ENCODE measurements at places on chromosomes 16 and 17.

- no peak for DNase-seq
These were observed 10.1 kb upstream of the PHF12 start for GRCh38 chr17:28961391-28961790.

GRCh38 chr16:13995194-13995593 lies 75.2 kb downstream of the ERCC4 start:
- DNase-seq: no peak

GRCh38 chr17:63774141-63774968 lies at the start of gene DDX42:
TSS of gene DDX42 (plus strand) at chr17:63774170. CDS start at chr17:63787050, 12,880 bp downstream.
- DNase-seq: no peak

DNA sequence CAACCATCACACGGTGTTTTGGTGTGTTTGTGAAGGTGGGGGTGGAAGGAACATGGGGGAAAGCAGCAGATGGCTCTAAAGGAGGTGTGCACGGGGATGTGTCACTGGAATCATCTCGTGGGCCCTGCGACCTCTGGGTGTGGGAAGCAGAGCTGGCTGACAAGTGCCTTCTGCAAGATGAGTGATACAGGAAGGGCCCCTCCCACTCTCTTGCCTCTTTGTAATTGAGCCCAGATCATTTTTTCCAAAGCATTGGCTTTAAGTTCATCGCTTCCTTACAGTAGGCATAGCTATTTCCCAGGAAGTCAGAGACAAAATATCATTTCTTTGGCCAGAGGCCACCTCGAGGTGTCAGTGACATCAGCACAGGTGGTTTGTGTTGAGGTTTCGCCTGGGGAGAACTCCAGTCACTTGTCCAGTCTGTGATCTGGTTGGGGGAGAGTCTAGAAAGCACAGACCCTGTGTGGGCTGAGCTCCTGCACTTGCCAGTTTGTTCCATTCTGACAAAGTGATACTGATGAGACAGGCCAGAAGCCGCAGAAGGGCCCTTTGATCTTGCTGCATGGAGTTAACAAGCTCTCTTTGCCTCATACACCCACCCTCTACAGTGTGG lies 20.6 kb upstream of the SNTB2 start:
- no peak for DNase-seq

DNA sequence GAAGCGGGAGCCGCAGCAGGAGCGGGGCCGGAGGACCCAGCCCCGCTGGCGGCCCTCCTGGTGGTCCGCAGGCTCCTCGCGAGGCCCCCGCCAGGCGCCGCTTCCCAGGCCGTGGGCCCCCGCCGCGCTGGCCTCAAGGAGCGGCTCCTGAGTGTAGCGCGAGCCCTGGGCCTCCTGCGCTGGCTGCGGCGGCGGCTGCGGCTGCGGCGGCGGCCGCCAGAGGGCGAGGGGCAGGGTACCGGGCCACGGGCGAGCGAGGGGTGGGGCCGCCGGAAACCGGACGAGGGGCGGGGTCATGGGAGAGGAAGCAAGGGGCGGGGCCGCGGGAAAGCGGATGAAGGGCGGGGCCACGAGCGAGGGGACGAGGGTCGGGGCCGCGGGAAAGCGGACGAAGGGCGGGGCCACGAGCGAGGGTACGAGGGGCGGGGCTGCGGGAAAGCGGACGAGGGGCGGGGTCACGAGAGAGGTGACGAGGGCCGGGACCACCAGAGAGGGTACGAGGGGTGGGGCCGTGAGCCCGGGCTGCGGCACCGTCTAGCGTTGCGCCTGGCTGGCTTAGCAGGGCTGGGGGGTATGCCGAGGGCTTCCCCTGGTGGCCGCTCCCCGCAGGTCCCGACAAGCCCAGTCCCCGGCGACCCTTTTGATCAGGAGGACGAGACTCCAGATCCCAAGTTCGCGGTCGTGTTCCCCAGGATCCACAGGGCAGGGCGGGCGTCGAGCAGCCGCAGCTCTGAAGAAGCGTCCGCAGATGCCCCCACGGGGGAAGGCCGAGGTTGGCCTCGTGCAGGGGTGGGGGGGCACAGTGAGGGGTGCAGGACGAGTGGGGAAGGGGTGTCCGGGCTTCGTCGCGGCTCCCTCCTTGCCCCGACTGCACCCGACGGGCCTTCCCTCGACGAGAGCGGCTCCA lies 1.7 kb downstream of the MYO15B start:
- DNase-seq: peak; percentile 45

DNA sequence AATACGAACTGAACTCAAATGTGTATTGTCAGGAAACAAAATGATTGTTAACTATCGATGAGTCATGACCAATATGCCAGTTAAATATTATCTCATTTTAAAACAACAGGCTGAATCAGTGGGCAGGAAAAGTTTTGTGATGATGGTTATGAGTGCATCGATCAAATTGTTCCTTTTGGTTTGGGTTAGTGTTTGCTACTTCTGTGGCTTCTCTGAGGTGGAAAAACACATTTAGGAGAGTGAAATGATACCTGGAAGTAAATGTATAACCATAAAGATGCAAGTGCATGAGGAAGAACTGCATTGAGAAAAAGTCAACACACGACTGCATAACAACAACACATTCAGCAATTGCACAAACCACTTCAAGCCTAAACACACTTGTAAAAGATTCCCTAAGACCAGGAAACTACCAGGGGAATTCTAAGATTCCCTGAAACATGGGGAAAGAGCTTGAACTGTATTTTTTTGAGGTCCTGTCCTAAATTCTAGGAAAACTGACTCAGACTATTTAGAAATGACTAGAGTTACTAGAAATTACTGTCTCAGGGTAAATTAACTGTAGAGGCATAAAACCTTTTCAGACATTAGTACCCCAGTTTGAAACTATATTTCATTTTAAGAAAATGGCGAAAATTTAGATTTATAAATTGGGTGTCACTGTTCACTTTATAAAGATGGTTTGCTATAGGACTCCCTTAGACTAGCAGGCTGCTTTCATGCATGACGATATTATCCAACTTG lies 44.8 kb downstream of the CDYL2 start:
- DNase-seq: no peak

DNA sequence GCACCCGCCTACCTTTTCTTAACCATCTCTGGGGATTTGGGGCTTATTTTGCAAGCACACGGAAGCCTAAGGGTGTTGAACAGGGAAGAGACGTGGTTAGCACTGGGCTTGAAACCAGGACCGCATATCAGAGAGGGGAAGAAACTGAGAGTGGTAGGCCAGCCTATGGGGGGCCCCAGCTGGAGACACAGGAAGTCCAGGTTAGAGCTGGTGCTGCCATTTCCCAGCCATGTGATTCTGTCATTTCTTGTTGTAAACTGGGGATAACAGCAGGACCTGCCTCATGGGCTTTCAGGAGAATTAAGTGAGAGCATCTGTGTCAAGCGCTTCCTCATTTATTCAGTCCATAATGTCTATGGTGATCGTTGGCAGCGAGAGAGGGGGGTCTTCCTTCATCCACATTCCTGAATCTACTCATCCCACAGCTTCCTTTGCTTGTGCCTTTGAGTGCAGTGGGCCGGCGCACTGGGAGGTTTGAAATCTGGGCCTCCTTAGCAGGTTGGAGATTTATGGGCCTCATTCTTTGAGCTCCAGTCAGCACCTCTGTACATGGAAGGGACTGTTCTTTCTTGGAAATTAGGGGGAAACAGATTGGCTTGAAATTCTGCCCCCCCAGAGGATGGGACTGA lies 20.1 kb downstream of the NKD1 start:
- no peak for DNase-seq

GRCh38 chr16:11677959-11678881 lies 10.0 kb downstream of the SNN start:
- no peak for DNase-seq

GRCh38 chr16:71440669-71441347 lies 1.0 kb downstream of the TLE7 start:
- no peak for DNase-seq

- no peak for DNase-seq
These were observed 65.9 kb downstream of the CCT6B start for GRCh38 chr17:34895383-34895782.

- no peak for DNase-seq
These were observed 44.7 kb downstream of the PSME3IP1 start for GRCh38 chr16:57140931-57141668.

- DNase-seq: peak; percentile 70
These were observed at the start of the genes TTC19 and ZSWIM7 for GRCh38 chr17:15999141-15999973. TSS of gene TTC19 (plus strand) at chr17:15999824. CDS start at chr17:15999849, 25 bp downstream. TSS of gene ZSWIM7 (minus strand) at chr17:15999704. CDS start at chr17:15999594, 110 bp downstream.

DNA sequence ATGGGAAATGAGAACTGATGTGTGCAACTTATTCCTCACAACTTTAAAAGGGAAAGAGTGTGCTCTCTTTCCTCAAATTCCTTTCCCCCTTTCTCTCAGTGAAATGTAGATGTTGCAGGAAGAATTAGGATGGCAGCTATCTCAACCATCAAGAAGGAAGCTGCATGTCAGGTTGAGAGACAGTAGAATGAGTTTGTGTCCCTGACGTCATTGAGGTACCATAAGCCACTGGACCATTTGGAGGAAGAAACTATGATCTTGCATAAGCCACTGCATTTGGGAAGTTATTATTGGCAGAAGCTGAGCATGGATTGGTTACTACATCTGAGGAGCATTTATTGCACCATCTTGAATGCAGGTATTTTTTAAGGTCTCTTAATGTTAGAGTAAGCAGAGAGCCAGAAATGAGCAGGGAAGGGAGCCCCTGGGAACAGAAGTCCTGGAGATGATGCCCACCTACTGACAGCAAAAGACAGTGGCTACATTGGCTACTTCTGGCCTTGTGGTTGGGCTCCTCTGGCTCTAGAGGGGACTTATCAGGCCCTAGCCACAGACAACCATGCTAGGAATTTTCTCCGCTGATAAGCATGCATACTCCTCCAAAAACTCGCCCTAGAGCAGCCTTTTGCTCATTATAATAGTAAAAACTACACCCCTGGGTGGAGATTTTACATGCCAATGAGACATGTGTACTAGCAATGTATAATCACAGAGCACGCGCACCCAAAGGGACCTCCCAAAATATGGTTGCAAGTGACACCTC lies 249.0 kb upstream of the SALL1 start:
- no peak for DNase-seq

- no peak for DNase-seq
These were observed 22.1 kb downstream of the PRKCB start for GRCh38 chr16:23857881-23858269.

GRCh38 chr17:61862105-61862574 lies 1.2 kb downstream of the BRIP1 start:
- DNase-seq: no peak

GRCh38 chr16:31134091-31134571 lies 1.4 kb downstream of the PRSS8 start:
- no peak for DNase-seq

DNA sequence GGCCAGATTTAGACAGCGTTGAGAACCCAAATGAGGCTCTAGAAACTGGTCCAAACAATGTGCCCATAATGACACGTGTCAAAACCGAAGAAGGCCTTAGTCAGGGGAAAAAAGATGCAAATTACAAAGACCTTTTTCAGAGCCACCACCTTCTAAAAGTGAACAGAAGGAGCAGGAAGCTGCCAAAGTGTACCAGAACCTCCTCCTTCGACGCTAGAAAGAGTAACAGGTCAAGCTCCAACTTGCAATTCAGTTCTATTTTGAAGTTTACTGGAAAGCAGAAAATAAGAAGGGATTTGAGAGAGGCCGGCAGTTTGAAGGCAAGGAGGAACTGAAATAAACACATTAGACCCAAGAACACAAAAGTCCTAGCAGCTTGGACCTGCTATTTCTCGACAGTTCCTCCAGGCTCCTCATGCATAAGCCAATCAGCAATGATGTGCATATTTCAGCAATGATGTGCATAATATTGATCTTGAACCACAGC lies 61.8 kb downstream of the XYLT1 start:
- no peak for DNase-seq

DNA sequence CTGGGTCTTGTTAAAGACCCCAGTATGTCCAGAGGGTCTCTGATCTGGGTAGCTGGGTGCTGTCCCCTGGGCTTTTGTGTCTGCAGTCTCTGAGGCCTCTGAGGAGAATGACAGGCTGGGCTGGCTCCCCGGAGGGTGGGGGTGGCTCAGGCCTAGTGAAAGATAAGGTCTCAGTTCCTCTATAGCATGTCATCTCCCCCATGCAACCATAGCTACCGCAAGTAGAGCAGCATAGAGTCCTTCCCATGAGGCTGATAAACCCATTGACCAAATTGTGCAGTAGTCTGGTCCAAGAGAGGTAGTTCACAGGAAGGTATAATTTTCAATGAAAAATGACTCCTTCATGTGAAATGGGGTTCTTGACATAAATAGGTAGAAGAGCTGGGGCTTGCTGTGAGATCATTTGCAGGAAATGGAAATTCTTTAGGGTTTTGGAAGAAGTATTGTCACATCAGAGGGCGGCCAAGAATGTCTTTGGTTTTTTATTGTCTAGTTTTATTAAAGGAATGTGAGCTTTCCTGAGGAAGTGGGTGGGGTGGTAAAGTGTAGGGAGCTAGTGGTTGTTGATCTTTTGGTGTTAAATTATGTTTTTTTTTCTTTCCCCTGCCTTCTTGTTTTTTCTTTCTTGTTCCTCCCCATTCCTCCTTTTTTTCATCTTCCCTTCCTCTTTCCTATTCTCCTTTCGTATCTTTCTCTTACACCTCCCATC lies 21.0 kb downstream of the SLC7A6OS start:
- no peak for DNase-seq

DNA sequence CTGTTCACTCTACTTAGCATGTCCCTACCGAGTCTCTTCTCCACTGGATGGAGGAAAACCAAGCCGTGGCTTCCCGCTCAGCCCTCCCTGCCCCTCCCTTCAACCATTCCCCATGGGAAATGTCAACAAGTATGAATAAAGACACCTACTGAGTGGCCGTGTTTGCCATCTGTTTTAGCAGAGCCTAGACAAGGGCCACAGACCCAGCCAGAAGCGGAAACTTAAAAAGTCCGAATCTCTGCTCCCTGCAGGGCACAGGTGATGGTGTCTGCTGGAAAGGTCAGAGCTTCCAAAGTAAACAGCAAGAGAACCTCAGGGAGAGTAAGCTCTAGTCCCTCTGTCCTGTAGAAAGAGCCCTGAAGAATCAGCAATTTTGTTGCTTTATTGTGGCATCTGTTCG lies 2.8 kb upstream of the LPCAT2 start:
- DNase-seq: no peak

- no peak for DNase-seq
These were observed 509 bp downstream of the CNEP1R1 start for GRCh38 chr16:50025537-50025931.

DNA sequence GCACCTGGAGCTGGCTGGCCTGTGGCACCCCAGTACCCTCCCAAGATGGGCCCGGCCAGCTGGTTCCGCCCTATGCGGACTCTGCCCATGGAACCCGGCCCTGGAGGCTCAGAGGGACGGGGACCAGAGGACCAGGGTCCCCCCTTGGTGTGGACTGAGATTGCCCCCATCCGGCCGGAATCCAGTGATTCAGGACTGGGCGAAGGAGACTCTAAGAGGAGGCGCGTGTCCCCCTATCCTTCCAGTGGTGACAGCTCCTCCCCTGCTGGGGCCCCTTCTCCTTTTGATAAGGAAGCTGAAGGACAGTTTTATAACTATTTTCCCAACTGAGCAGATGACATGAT lies 12.0 kb downstream of the TBX21 start:
- no peak for DNase-seq

- no peak for DNase-seq
These were observed 101.0 kb downstream of the CDYL2 start for GRCh38 chr16:80703131-80704071.

GRCh38 chr17:1486802-1487695 lies 5.4 kb downstream of the MYO1C start:
- DNase-seq: peak; percentile 67

GRCh38 chr17:74860229-74860871 lies 665 bp upstream of the GRIN2C start:
- no peak for DNase-seq

All from NCI-H1436 treated with DMSO at 0.1 percent for 48 hours (cell line).